NCI-H1436 treated with DMSO at 0.1 percent for 48 hours (cell line): ENCODE measurements at places on chromosomes 3 and 15.
A peak's percentile ranks its signal among the peaks of the same experiment; 100 is the strongest.

DNA sequence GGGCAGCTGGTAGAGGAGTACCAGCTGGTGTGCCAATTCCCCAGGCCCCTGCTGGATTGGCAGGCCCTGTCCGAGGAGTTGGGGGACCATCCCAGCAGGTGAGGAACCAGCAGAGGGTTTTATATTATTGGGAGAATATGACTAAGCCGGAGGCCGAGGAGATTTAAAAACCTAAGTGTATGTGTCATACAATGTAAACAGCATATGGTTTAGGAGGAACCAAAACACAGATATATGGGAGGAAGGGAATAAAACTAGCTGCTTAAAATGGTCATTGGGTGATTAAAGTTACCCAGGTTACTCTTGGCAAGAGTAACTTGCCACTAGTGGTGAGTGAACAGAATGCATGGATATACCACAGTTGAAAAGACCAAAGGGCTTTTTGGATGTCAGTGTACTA lies 22.1 kb downstream of the SNRPN start:
- no peak for DNase-seq

GRCh38 chr3:66010739-66011655 lies 27.7 kb downstream of the MAGI1 start:
- DNase-seq: no peak

DNA sequence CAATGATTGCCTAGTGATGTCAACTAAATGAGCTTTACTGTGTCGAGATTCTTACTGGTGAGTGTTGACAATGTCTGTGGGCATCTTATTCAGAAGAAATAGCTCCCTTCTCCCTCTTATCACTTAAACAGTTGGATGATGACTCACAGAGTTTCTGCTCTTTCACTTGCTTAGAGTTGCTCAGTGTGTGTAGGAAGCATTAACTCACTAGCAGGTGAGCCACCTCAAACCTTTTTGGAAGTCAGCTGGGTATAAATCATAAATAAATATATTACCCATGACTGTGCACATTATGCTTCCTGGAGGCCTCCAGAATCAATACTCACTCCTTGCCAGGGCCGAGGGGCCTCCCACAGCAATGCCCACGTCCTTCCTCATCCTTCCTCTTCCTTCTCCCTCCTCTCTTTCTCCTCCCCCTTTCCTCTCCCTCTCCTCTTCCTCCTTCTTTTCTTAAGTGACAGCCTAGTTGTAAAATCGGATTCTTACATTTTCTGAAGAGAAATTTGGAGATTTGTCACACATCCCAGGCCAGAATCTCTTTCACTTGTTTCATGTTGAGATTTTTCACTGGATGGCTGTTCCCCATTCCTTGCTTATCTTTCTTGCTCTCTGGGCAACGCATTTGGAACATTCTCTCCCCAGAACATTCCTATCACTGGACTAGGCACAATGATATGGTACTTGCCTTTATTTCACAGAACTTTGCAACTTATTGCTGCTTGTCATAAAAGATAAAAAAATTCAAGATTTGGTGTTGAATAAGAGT lies 17.5 kb downstream of the SHC4 start:
- DNase-seq: no peak

- DNase-seq: no peak
Observed at GRCh38 chr15:100245855-100246254, 95.9 kb downstream of the ADAMTS17 start.

DNA sequence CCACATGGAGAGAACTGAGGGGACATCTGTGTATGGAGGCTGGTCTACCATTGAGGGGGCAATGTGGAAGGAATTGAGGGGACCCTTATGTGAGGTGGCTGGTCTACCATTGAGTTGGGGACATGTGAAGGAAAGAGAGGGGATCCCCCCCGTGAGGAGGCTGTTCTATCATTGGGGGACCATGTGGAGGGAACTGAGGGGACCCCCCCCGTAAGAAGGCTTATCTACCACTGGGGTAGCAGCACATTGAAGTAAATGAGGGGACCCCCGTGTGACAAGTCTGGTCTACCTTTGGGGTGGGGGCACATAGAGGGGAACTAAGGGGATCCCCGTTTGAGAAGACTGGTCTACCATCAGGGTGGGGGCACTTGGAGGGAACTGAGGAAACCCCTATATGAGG lies 158.0 kb downstream of the FBLN2 start:
- no peak for DNase-seq

DNA sequence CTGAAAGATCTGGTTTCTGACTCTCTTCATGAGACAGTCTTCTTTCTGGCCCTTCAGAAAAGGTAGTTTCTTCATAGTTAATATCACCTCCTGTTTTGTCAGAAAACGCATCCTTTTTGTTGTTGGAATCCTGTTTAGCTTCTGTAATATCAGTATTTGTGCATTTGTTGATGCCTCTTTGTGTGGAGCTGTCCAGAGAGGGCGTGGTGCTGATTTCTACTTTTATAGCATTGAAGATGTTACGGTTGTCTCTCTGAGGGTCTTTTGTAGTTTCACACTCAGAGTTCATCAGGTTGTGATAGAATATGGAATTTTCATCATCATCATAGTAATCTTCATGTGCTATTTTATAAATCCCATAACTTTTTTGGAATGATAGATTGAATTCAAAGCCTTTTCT lies 8.9 kb downstream of the GPR149 start:
- no peak for DNase-seq

DNA sequence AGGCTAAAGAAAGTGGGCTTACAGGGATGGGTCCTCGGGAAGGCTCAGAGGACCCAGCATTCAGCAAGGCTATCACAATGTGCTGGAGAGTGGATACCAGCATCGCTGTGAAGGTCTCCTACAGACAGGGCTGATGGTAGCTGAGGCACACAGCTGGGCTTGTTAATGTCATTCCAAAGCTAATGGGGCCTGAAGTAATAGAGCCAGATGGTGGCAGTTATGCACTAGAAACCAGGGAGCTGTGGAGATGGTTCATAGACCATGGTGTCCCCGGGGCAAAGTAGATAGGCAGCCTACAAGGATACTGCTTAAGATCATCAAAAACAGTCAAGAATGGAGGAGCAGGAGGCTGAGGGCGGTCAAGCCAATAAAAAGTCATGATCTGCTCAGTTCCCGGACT lies 24.8 kb upstream of the BOC start:
- DNase-seq: no peak

GRCh38 chr15:65804252-65804931 lies 12.3 kb upstream of the DENND4A start:
- no peak for DNase-seq

DNA sequence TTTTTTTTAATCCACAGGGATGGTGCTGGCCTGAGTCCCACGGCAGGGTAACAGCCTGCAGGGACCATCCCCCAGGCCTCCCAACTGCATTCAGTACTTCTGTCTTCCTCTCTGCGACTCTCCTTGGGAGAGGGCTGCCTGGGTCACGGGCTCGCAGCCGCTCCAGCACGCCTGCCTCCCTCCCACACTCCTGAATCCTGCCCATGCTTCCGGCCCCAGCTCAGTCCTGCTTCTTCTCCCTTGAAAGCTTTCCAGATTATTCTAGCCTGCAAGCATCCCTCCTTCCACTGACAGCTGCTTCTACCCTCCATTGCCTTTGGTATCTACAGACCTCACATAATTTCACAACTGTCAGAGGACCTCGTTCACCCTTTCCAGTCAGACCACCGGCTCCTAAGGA lies 32.4 kb downstream of the MEGF11 start:
- DNase-seq: no peak

GRCh38 chr3:193310914-193311723 lies 67.4 kb downstream of the ATP13A5 start:
- no peak for DNase-seq

GRCh38 chr3:10709110-10709781 lies 106.8 kb upstream of the SLC6A11 start:
- no peak for DNase-seq

DNA sequence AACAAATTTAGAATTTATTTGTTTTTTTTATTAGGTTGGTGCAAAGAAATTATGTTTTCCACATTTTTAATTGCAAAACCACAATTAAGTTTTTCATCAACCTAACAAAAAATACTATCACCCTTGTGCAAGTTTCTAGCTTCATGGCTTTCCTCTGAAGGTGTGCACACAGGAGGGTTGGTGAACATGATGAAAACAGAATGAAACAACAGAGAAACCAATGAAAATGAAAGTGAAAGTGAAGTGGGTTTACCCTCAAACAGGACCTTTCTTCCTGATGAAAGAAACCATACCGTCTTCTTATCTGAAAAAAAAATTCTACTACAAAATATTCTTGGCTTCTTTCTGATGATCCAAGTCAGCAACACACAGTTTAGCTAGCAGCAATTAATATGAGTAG lies 71.9 kb upstream of the FEZF2 start:
- no peak for DNase-seq

GRCh38 chr3:113070072-113070640 lies 79.4 kb downstream of the GTPBP8 start:
- DNase-seq: no peak

GRCh38 chr3:73365756-73366397 lies 258.9 kb downstream of the PDZRN3 start:
- no peak for DNase-seq

DNA sequence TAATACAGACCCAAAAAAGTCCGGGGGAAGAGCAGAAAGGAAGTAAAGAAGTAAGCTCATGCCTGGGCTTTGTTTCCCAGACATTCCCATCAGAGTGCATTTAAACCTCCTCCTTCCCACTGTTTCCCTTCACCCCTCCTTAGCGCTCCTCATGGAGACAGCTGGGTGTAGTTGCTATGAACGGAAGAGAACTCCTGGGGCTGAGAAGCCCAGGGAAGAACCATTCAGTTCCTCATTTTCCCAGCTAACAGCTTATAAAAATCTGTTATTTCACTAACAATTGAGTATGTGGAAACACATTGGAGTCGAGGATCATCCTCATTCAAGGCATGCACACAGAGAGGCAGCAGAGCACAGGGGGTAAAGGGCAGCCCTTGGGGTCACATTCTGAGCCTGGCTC lies 299.3 kb downstream of the SHQ1 start:
- no peak for DNase-seq

GRCh38 chr15:48954538-48954937 lies 9.2 kb downstream of the SHC4 start:
- no peak for DNase-seq

DNA sequence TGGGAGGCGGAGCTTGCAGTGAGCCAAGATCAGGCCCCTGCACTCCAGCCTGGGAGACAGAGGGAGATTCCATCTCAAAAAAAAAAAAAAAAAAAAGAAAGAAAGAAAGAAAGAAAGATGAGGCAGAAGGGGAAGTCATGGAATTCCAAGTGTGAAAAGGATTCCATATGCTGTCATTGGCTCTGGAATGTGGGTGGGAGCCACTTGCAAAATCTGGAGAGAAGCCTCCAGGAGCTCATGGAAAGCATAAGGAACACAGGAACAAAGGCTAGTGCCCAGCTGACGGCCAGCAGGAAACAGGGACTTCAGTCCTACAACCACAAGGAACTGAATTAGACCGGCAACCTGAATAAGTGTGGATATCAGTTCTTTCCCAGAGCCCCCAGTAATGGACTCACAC lies 12.5 kb upstream of the TRAK1 start:
- DNase-seq: no peak

DNA sequence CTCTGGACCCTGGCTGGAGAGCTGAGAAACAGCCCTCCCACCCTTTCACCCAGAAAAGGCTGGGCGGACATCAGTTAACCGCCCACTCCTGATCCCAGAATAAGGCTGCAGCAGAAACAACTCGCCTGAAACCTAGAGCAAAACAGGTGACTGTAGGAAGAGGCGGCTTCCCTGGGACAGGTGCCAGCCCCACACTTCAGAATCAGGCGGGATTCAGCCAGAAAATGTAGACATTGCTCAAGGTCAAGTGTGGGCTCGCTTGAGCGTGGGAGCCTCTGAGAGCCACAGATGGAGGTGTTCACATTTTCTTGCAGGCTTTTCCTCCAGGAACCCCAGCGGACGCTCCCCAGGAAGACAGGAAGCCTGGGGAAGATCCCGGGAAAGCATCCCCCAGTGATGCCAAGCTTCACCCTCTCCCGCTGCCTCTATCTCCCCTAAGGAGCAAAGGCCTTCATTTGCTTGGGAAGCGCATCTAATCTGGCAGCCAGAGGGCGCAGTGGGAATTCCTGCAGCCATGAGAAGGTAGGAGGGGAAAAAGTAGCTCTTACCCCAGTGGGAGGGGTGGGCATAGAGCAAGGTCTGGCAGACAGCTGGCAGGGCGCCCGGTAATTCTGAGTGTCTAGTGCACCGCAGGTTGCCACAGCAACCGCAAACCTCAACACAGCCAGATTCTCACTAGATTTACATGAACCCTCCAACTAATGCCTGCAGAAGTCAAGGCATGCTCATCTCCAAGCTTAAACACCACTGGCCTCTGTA lies 77.7 kb downstream of the OCA2 start:
- DNase-seq: peak; percentile 4

GRCh38 chr15:70111203-70112073 lies 13.7 kb upstream of the TLE3 start:
- DNase-seq: peak; percentile 39

- no peak for DNase-seq
Observed at GRCh38 chr15:70407336-70407670, 309.6 kb upstream of the TLE3 start.

GRCh38 chr15:66847565-66847991 lies 145.5 kb downstream of the SMAD6 start:
- no peak for DNase-seq

DNA sequence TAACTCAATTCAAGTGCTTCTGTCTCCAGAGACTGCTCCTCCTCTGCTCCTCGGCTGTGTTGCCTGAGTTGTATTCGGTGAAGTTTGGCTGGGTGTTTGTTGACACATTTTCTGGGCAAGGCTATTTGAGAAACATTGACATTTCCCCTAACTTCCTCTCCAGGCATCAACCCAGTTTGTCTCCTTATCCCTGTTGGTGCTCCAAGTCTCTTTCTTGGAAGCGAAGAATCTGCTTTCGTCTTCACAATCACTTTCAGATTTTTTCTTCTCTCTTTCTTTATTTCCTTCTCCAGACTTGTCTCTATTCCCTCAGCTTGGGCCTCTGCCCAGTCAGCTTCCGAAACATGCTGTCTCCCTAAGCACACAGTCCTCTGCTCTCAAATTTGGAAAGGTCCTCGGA lies 84.7 kb downstream of the ETV5 start:
- DNase-seq: no peak

DNA sequence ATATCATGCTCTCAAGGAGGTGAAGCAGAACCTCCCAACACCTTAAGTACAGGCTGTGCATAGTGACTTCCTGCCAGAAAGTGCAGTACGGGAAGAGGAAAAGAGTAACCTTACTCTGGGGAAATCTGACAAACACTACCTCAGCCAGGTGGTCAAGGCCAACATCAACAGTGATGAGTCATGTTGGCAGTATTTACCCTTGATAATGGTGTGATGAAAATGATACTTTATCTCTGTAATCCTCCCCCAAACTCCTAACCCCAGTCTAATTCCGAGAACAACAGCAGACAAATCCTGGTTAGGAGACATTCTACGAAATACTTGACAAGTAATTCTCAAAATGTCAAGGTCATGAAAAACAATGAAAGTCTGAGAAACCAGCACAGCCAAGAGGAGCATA lies 26.5 kb downstream of the ANKDD1A start:
- no peak for DNase-seq

DNA sequence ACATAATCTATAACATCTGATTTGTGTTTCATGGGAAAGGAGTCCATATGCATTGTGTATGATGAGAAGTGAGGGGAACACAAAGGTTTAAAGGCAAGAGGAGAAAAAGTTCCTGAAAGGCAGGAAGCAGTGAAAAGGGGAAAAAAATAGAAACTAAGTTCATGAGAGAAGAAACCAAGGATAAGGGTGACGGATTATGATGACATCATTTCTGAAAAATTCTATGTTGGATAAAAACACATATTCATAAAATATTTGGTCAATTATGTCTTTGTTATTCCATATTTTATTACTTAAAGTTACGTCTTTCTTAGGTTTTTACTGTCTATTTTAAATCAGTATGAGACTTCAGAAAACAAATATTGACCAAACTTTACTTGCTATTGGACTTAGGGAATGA lies 48.6 kb upstream of the CP start:
- no peak for DNase-seq

- DNase-seq: no peak
Observed at GRCh38 chr3:127634653-127635052, 5.7 kb downstream of the PODXL2 start.
